Astrocyte (in vitro differentiated cells and primary cell): ENCODE measurements at places on chromosomes 1 and 21.

DNA sequence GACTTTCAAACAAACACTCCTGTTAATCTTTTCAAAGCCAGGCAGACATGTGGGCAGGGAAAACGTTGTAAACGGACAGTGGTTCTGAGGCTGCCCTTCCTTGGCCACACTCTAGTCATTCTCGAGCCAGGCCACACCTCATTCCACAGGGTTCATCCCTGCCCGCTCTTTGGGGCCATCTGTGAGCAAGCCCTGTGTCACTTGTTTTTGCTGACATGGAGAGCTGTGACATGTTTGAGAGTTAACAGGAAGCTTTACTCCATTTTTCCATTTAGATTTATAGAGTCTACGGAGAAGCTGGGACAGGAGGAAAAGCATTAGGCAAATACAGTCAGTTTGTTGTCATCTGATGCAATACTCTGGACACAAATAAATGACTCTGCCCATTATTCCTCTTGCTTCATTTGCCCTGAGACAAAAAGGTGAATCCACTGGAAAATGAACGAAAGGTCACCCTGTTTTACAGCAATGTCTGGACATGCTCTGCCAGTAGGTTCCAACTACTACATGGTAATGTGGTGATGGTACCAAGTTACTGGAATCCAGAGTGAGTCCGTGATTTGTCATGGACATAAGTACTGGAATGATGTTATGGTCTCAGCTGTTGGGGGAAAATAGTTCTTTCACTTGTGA, 126.9 kb downstream of the CLIC6 start:
- DNase-seq = peak; percentile 78

- peak; percentile 93 for DNase-seq
Measured at GRCh38 chr1:221335161-221336101, 406.5 kb downstream of the DUSP10 start.

- peak; percentile 42 for DNase-seq
Measured at GRCh38 chr21:39136711-39137110, 46.5 kb downstream of the PSMG1 start.

GRCh38 chr1:153567621-153568366, 2.1 kb upstream of the S100A2 start:
- DNase-seq = peak; percentile 65

GRCh38 chr1:223125766-223126165, 17.3 kb downstream of the TLR5 start:
- DNase-seq = no peak

- DNase-seq = no peak
Measured at GRCh38 chr1:248618878-248619277, 16.0 kb downstream of the OR2T11 start.

DNA sequence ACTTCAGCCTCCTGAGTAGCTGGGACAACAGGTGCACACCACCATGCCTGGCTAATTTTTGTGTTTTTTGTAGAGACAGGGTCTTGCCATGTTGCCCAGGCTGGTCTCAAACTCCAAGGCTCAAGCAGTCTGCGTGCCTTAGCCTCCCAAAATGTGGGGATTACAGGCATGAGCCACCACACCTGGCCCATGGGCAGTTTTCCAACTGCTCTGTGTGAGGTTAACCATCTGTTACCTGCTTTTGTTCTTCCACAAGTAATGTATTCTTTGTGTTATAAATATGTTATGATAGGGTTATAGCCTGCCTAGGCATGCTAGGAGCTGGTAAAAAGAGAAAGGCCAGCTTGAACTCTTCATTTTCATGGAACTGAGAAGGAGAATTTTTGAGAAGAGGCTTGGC, 30.7 kb downstream of the TUFT1 start:
- DNase-seq = no peak

DNA sequence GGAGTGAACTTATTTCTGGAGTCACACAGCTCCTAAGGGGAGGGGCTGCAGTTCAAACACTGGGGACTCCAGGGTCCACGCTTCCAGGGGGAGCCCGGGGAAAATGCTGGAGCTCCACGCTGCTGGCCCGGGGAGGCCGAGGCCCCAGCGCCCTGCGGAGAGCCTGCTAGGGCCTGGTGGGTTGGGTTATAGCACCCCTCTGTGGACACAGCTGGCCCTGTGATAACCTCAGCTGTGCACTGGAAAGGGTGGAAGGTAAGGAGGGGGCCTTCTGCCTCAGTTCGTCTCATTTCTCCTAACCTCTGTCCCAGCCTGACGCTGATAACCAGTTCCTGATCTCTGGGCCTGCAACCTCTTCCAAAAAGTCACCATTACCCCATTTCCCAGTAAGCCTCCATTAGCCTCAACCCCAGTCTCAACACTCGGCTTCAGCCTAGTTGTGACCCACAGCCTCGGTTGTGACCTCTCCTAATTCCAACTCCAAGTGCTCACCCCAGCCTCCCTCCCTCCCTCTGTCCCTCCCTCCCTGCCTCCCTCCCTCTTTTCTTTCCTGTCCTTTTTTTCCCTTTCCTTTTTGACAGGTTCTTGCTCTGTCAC, 7.1 kb downstream of the NBL1 start:
- no peak for DNase-seq
